PC-3 (cell line): ENCODE measurements at places on chromosomes 1 and 21.

GRCh38 chr1:46102769-46103476 is 29.5 kb downstream of the PIK3R3 start:
- DNase-seq: peak; percentile 75

- DNase-seq: no peak
These were observed 28.5 kb downstream of the LRRC8B start for GRCh38 chr1:89553157-89553556.

GRCh38 chr1:228090613-228091081 is 8.1 kb downstream of the ARF1 start:
- DNase-seq: no peak

GRCh38 chr1:176950736-176951324 is 213.7 kb downstream of the ASTN1 start:
- DNase-seq: no peak

GRCh38 chr1:157312082-157312812 is 174.1 kb upstream of the ETV3 start:
- DNase-seq: no peak

DNA sequence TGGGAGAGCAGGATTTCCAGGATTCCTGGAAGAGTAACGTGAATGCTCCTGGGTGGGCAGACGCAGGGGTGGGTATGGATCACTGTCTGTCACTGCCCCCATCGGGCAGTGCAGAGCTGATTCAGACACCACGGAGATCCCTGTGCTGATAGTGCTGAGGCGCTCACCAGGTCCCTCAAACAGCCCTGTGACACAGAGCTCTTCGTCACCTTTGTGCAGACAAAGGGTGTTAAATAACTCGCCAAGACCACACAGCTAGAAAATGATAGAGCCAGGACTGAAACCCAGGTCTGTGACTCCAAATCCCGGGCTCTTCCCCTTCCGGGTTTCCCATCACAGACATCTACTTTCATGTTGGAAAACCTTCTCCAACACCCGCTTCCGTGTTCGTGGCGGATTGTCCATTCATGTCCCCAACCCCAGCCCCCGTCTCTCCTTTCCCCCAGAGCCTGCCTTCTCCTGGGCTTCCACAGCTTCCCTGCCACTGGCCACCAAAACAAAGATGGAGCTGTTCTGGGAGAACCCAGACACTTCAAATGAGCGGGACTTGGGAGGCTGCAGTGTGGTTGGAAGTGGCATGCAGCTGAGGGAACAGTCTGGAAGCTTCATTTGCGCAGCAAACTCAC is 2.6 kb downstream of the EFHD2 start:
- DNase-seq: peak; percentile 58

DNA sequence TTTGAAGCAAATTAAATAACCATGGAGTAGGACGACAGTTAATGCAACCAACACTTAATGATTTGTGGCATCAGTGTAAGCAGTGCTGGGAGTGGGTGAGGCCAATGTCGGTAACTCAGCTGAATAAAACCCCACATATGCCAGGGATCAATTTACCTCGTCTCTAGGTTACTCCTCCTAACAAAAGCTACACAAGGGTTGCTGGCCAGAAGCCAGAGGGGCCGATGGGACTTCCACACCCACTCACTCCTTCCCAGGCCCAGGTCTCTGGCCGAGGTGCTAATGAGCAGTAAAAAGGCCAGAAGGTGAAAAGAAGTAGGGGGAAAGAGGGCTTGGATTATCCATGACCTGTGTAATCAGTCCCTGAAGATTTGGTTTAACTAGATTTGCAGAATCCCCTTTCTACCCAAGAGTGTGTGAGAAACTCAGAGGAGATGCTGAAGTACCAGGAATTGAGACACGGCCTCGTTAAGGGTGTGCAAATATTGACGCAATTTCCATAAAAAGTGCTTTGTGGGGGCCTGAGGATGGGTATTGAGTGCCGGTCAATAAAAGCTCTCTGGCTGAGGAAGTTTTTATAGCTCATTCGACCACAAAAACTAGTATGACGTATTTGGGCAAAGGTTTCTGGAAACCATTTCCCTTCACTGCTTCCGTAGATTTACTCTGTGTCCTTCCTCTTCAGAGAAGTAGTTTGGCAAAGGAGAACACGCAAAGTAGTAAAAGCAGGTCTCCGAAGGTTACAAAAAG is 145.5 kb downstream of the TBX15 start:
- peak; percentile 11 for DNase-seq

DNA sequence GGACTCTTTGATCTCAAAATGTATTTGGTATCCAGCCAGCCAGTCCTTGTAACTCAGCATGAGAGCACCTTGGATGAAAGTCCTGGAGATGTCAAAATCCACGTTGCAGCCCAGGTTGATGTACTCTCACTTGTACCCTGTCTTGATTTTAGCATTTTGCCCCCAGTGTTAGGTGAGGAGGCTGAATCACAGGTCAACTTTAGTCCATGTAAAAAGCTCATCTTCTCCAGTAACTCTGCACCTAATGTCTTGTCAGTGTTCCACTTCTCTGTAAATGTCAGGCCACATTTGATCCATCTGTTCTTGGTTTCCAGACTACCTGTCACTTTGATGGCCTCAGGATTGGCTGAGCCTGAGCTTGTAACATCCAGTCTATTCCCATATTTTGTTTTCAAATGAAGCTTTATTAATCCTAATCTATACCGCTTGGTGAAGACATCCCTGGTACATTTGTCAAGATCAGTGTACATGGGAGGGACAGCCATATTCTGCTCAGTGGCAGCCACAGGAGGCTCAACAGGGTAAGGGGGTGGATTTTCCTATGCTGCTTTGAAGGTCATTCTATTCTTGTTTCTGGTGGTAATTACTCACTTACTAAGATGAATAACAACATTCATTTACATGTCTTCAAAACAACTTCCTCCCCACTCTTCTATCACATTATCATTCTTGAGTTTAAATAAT is 24.1 kb upstream of the FCRL3 start:
- DNase-seq: no peak

DNA sequence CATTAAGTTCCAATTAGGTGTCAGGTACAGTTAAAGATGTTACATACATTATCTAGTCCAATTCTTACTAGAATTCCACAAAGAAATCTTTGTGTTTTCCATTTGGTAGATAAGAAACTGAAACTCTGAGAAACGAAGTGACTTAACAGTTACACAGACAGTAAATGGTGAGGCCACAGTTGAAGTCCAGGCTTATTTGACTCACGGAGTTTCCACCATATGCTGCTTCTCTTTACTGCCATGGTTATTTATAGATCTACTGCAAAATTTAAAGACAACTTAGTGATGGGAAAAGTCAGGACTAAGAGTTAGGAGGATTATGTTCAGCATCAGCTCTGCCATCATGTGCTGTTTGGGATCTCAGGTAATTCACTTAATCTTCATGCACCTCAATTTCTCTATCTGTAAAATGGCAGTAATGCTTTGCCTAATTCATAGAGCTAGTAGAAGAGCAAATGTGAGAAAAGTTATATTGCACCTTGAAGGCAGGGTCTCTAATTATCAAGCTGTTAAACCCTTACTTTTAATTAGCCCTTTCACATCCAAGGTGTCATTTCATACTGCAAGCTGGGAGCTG is 26.2 kb upstream of the SAMSN1 start:
- no peak for DNase-seq

DNA sequence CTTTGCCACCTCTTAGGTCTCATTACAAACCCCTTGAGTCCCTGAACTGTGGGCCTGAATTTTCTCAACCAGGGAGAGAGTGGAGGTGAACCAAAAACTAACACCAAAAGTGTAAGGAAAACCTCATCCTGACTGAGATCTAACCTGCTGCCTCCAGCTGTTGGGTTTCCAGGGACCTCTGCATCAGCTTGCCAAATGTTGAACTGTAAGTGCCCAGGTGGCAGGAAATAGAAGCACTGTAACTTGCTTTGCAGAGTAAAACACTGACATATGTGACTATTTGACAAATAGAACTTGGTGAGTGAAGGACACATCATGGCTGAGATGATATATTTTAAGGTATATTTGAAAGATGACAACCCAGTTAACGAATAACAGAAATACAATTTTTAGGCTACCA is 48.4 kb upstream of the NR5A2 start:
- DNase-seq: no peak

GRCh38 chr1:242081446-242081845 is 82.5 kb upstream of the MAP1LC3C start:
- no peak for DNase-seq

- no peak for DNase-seq
These were observed 83.2 kb downstream of the BCAR3 start for GRCh38 chr1:93598396-93598795.

DNA sequence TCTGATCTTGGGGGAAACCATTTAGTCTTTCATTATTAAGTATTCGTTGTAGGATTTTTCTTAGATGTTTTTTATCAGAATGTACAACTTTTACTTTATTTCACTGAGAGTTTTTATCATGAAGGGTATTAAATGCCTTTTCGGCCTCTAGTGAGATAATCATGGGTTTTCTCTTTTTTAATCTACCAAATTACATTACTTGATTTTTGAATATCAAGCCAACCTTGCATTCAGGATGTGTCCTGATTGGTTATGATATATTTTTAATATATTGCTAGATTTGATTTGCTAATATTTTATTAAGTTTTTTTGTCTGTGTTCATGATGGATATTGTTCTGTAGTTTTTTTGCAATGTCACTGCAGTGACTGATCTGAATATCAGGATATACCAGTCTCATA is 9.4 kb downstream of the NUF2 start:
- DNase-seq: no peak

DNA sequence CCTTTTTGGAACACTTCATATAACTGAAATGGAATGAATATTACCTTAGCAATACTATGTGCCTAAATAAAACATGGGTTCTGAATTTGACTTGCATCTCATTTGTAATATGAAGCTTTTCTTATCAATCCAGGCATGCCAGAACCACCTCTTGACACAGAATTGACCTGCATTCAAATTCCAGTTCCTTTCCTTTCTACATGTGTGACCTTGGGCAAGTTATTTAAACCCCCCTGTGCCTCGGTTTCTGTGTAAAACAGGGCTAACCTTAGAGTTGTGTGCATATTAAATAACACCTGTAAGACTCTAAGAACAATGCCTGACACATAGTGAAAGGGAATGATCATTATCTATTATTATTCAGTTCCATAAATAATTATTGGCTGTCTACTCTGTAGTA is 2.0 kb upstream of the NOS1AP start:
- no peak for DNase-seq

DNA sequence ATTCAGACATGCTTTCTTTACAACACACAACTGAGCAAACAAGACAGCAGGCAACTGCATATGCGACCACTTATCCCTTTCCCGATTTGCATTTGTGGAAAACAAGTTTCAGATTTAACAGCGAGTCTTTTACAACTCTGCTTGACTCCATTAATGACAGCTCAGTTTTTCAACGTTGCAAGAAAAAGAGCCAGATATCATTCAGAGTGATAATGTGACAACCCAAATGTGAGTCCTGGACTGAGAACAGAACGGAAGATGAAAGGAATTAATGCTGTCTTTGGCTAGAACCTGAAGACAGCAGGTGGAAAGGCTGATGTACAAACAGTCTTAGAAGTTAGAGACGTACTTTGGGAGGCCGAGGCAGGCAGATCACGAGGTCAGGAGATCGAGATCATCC is 83.0 kb upstream of the C8B start:
- no peak for DNase-seq

GRCh38 chr1:84892705-84893618 is at the start of gene LPAR3:
TSS of gene LPAR3 (minus strand) at chr1:84893206. CDS start at chr1:84866120, 27,086 bp downstream.
- peak; percentile 69 for DNase-seq

- DNase-seq: peak; percentile 59
These were observed 12.7 kb downstream of the TMCO4 start for GRCh38 chr1:19786988-19787423.

GRCh38 chr21:34881839-34882371 is 167.2 kb downstream of the RUNX1 start:
- DNase-seq: peak; percentile 96

- no peak for DNase-seq
These were observed 6.9 kb upstream of the ETV3 start for GRCh38 chr1:157145076-157145475.

- DNase-seq: no peak
These were observed 92.4 kb upstream of the DPT start for GRCh38 chr1:168821434-168821833.

DNA sequence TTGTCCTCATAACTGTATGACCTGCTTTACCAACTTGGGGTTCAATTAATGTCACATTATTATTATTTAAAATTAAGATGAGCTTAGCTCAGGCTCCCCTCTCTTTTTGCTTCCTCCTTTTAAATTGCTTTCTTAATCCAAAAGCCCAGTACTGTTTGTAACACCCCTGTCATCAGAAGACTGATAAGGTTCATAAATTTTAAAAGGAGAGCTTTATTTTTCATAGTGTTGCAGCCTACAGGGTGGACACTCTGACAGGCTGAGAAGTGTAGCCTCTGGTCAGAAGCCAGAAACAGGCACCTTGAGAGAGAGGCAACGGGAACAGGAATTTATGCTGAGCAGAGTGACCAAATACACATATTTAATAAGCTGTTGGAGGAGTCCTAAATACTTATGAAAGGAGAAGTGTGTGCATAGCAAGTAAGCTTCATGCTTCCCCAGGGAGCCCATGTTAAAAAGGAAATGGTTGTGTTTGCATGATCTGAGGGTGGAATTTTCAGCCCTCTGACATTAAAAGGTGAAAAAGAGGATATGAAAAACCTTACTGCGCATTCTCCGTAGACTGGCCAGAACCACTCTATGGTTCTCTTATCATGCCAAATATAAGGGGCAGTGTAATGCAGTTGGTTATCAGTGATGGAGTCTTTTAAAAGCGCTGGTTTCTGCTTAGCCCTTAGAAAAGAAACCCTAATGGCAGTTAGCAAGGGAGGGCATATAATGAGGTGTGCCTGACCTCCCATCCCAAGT is 30.5 kb upstream of the FGGY start:
- DNase-seq: no peak

DNA sequence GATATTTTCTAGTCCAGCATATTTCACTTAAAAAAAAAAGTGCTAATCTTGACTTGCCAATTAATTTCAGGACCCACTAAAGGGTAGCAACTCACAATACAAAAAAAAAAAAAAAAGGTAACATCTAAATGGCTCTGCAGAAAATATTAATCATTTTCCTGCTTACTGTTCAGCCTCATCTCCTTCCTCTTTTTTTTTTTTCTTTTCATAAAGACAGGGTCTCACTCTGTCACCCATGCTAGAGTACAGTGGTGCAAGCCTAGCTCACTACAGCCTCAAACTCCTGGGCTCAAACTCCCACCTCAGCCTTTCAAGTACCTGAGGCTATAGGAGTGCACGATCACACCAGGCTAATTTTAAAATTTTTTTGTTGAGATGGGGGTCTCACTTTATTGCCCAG is 30.4 kb downstream of the TTC13 start:
- no peak for DNase-seq
